ENCODE measurements at places on chromosomes 16 and 17.

DNA sequence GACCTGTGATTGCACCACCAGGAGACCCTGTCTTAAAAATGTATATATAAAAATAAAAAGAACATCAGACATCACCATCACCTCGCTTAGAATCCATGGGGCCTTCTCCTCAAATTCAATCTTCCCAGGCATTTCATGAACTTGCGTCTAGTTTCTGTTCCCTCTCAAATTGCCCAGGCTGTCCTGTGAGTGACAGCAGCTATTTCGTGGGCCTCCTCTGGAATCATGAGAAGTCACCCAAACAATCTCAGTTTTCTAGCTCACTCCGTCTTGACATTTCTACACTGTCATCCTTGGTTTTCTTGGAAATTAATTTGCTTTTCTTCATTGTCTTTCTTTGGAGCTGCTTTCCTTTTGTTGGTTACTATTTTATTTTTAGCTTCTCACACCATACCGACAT, 7.3 kb downstream of the SLC52A1 start:
- no peak for DNase-seq

GRCh38 chr16:13041180-13041579, 139.8 kb downstream of the SHISA9 start:
- DNase-seq: no peak

GRCh38 chr16:5761592-5761991, 664.0 kb upstream of the EEF2KMT start:
- no peak for DNase-seq

DNA sequence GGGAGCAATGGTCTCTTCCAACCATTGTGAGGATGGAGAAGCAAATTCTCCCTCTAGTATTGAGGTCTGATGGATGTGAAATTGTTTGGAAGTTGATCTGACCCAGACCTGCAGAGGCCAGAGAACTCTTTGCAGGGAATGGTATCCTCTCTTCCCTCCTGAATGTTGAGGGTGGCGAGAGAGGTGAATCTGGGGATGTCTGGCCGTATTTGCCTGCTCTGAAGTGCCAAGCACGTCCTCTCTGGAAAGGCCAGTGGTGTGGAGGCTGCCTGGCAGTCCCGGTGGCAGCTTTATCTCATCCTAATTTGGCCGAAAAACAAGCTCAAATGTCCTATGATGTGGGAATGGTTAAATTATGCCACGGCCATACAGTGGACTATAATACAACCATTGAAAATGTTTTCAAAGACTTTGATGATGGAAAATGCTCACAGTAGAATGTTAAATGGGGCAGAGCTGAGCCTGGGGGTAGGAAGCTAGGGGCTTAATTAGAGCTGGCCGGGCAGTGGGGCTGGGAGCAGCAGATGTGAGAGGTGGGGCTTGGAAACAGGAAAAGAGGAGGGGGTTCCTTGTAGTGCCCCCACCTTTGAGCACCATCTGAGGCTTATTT, 30.8 kb downstream of the WSCD1 start:
- no peak for DNase-seq

DNA sequence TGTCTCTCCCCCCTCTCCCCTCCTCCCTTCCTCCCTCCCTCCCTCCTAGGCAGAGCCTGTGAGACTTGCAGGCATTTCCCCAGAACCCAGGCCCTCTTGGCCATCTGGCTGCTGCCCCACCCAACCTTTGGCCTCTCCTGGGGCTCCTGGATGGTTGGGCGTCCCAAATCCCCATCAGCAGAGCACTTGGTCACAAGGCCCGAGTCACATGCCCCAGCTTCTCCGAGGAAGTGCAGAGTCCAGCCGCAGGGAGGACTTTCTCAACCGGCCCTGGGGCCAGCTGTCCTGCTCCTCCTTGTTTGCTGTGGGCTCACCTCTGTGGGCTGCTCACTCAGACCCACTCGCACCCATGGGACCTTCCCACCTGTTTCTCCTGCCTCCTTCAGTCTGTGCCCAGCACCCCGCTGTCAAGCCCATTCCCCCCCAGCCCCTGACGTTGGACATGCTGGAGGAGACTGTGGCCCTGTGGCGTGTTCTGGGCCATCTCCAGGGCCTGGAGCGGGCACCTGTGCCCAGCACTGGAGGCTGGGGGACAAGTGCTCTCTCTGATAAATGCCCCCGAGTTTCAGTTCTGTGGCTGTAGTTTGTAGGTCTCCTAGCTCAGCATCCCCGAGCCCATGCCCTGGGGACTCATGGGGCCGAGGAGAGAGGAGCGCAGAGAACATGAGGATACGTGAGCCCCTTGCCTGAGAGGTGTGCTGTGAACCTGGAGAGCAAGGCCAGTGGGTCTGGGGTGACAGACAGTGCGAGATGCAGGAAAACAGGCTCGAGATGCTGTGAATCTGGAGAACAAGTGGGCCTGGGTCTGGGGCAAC, 42.3 kb upstream of the ZNF750 start:
- DNase-seq: no peak

All from activated CD4-positive, alpha-beta T cell treated with anti-CD3 and anti-CD28 coated beads, Interleukin-2, amount 50 U/mL, for 48 hours (primary cell).